Activated naive CD4-positive, alpha-beta T cell treated with anti-CD3 and anti-CD28 coated beads, Interleukin-2, amount 10 ng/mL, durations not matched to agents 5 hours and 36 hours (primary cell): ENCODE measurements at places on chromosomes 11 and 22. TPM values are rescaled to one million over a fixed set of nuclear protein-coding genes. Genes with fewer than 3 reads are reported as not detected.

The HMGXB4 gene
- 31.1 TPM for total RNA-seq

The OR52D1 gene
- total RNA-seq = not detected

The WNT11 gene
- not detected for total RNA-seq

The THY1 gene
- 0.29 TPM for total RNA-seq

The HBG1 gene
- not detected for total RNA-seq

The PIK3IP1 gene
- 110 TPM for total RNA-seq

The P2RX3 gene
- total RNA-seq = not detected

The SLCO2B1 gene
- total RNA-seq = 0.08 TPM

The FZD4 gene
- not detected for total RNA-seq

The SLC2A11 gene
- total RNA-seq = 10.0 TPM

The NUP160 gene
- total RNA-seq = 56.6 TPM
